ENCODE measurements at places on chromosomes 2 and 18.

DNA sequence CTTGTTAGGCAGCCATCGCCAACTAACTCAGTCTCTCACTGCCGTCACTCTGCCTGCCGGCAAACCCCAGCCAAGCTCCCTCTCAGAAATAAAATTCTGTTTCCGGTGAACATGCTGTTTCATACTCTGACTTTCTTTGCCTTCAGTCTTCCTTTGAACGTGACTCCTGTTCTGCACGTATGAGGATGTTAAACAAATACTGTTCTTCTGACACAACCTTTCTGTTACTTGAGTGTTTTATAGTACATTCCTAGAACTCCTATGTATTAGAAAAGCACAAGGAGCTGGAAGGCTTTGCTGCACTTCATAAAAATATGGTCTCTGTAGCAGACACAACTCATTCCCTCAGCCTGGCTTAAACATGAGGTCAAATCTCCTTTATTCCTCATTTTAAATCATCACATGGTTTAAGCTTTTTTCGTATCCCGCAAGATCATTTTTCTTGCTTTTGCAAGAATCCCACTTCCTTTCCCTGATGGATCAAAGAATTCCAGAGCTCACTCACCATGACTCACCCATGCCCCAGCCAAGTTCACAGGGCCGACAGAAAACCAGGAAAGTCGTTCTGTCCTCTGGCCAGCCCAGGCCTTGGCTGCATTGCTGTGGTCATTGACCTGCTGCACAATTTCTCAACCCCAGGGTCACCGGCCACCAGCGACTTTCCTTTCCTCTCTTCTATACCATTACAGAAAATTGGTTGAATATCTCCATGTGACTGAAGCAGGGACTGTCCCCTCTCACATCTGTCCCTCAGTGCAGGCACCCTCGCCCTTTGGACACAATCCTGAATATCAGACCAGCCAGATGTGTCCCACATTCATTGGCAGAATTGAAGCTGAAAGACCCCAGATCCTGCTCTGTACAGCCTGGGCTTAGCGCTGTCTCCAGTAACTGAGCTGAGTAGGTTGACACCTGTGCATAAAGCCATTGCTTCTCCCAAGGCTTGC, 183.1 kb upstream of the ARL4C start:
- DNase-seq, result no peak

DNA sequence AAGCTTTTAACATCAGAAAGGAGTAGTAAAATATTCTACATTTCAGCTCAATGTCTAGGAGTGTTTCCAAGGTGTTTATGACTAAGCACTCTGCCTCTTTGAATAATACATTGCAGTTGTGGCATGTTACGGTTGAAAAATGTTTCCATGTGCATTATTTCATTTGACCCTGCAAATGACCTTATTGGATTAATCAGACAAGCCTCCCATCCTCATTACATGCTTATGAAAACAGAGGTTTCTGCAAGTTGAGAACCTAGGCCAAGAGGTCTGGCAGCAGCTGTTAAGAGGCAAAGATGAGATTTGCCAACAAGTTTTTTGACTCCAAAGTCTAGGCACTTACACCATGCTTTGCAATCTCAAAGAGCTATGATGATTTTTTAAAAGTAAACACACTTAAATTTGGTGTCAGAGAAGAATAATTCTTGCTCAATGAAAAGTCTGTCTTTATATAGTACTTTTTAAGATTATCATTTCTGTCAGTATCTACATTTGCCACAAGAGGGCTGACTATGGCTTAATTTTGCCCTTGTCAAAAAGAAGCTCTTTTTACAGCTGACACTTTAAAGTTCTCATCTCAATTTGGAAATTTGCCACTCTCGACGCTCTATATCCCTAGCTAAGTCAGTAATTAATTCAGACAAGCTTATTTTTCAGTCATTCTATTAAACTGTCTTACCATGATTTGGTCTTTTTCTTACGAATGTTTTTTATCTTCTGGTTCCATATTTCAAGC, 260.6 kb downstream of the PAX3 start:
- DNase-seq, result no peak

- DNase-seq, result no peak
Observed at GRCh38 chr2:170651624-170652325, 63.4 kb upstream of the SP5 start.

DNA sequence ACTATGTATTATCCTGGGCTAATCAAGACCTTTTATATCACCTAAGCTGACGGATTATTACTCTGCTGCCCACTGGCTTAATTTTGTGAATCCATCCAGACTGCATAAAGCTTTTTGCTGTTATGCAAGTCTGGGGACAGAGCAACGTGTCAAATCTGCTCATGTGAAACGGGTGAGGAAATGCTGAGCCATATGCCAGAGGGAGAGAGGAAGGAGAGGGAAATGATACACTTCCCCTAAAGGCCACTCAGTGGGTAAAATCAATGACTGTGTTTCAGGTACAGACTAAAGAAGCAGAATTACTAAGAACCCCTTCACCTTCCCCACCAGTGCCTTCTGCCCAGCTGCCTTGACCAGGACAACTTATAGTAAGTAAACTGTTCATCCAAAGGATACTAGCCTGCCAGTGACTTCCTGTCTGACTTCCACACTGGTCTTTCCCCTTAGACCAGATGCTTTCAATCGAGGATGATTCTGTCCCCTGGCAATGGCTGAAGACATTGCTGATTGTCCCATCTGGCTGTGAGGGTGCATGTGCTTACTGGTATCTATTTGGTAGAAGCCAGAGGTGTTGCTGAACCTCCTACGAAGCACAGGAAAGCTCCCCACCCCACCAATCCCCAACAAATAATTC, 43.0 kb downstream of the STAT1 start:
- no peak for DNase-seq

DNA sequence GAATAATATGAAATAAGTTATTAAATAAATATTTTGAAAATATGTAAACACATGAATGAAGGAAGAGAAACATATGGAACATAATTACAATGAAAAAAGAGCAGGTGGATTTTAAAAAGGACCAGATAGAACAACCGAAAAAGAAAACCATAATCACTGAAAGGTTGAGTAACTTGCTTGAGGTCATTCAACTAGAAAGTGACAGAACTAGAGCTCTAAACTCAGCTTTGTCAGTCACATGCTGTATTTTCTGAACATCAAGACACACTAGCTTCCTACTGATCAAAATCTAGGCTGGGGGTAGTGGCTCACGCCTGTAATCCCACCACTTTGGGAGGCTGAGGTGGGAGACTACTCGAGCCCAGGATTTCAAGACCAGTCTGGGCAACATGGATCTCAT, 30.0 kb upstream of the ITGAV start:
- DNase-seq, result no peak

DNA sequence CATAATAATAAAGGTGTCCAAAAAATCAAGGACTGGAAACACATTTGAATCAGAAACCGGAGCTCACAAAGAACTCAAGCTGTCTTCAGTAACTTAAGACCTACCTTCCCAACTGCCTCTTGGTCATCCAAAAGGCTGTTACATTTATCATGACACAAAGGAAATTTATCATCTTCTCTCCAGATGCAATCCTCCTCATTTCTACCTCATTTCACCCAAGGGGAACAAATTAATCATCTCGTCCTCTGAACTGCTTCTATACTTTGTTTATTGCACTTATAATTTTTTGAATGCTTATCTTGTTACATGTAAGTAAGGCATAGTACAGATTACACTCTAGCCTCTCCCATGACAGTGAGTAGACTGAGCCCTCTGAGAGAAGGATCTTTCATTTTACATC, 105.1 kb upstream of the RGPD4 start:
- no peak for DNase-seq

DNA sequence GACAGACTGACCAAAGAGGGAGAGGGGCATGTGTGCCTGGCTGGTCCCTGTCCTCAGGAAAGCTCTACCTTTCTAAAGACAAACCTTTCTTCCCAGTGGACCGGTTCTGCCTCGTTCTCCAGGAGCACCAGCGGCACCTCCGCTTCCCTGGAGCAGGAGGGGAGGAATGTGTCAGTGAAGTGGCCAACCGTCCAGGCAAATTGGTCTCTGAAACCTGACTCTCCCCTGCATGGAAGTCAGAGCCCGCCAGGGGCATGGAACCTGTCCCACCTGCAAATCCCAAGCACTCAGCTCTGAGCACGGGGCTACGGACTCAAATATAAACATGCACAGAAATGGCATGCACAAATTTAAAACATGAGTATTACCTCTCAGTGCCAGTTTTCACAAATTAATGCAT, 62.9 kb downstream of the COL6A3 start:
- DNase-seq, result no peak

DNA sequence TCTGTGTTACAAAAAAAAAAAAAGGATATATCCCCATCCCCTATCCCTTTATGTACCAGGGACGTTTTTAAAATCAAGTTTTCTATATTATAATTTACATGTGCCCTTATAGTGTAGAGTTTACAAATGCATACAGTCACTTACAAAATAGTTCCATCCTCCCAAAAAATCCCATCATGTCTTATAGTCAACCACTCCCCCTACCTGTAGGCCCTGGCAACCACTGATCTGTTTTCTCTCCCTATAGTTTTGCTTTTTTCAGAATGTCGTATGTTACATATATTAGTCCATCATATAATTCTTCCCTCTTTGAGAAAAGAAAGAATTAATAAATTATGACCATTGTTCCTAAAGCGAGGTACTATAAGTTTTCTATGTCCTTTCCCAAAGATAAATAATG, 17.8 kb downstream of the CFAP210 start:
- no peak for DNase-seq

DNA sequence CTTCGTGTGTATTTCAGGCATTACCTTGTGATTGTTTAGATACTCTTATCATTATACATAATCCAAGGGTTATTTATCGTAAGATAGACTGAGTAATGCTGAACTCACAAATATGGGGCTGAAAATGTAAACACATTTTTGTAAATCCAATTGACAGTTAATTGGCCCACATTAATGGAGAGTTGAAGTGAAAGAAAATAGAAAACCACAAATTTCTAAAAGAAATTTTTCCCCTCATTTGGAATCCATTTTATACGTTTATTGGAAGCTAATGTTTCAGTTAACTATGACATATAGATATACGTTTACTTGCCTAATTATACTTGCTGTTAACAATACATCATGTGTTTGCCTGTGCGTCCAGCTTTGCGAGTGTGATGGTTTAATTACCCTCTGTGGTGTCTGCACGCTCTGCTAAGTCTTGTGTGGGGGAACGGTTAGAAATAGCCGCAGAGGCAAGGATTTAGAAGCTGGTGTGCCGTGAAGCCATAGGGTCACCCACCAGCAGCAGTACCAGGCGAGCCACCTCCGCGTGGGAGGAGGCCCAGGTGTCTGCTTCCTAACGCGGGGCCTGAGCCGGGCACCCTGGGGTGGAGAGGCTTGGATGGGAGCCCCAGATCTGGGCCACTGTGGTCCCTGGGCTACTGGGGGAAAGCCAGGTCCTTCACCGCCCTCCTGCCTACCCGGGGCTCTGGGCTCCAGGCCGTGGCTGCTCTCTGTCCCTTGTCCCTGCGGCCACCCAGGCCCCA, 38.0 kb downstream of the TSHZ1 start:
- DNase-seq, result peak; percentile 62

DNA sequence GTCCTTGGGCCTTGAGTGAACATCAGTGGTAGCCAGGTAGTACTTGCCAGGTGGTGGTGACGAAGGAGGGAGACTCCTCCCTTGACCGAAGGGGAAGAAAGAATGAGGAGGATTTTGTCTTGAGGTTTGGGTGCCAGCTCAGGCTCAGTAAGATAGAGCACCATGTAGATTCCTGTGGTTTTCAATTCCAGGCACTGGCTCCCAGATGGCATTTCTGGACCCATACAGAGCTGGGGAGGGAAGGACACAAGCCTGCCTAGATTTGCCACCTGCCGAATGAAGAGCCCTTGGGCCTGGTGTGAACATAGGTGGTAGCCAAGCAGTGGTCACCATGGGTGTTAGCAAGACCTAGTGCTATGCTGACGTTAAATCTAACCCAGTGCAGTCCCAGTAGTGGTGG, 108.8 kb upstream of the UBE2E3 start:
- DNase-seq, result no peak

- no peak for DNase-seq
Observed at GRCh38 chr2:136393514-136393913, 275.6 kb upstream of the CXCR4 start.

DNA sequence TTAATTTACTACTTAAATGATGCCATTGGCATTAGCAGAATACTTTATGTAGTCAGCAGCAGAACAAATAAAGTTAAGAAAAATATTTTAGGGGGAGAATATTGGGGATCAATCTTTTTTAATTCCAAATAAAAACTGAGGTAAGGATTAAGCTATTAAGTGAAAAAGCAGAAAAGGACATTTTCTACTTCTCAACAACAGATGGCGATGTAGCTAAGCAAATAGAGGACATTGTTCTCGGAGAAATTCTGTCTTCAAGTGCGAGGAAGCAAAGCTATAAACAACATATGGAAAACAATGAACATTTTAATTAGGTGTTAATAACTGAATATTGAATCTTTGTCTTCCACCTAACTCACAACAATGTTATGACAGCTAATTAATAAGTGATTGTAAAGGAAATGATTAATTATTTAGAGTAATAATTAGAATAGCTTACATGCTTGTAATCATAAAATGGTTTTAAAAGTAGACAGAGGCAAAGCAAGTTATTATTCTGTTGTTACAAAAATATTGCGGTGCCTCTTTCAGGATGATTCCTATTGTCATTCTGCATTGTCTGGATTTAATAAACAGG, 32.9 kb upstream of the CCDC93 start:
- no peak for DNase-seq

GRCh38 chr2:20355131-20355530, 4.5 kb upstream of the PUM2 start:
- no peak for DNase-seq

DNA sequence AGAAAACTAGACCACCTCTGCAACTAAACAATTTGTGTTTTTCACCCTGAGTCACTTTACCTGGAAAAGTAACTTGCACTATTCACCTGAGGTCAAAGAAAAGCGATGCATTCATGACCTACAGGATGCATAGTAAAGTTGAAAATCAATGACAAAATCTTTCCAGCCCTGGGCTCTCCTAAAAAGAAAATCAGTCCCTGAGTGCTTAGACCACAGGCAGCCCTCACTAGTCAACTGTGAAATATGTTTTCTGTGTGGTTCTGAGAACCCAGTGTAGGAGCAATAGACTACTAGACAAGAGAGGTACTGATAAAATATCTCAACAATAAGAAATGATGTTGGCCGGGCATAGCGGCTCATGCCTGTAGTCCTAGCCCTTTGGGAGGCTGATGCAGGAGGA, 133.1 kb downstream of the TXNL1 start:
- no peak for DNase-seq

DNA sequence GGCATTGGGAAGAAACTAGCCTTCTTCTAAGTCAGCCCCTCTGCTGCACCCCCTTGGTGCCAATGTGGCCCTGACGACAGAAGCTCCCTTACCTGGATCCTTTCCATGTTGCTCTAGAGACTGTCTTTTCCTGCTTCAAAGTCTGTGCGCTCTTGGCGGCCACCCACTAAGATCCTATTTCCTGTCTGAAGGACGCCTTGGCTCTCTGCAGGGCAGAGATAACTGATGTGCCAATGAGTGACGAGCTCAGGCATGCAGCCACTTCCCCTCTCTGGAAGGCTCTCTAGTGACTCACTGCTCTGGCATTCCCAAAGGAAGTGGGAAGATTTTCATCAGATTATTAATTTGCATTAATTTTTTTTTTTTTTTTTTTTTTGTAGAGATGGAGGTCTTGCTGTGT, 273.5 kb downstream of the CDH20 start:
- peak; percentile 72 for DNase-seq

- DNase-seq, result no peak
Observed at GRCh38 chr2:132662732-132663131, 7.3 kb downstream of the LYPD1 start.

GRCh38 chr2:198479065-198479464, 674.7 kb downstream of the PLCL1 start:
- no peak for DNase-seq
